NCI-H510A treated with DMSO at 0.1 percent for 48 hours (cell line): ENCODE measurements at places on chromosomes 2 and 18.

DNA sequence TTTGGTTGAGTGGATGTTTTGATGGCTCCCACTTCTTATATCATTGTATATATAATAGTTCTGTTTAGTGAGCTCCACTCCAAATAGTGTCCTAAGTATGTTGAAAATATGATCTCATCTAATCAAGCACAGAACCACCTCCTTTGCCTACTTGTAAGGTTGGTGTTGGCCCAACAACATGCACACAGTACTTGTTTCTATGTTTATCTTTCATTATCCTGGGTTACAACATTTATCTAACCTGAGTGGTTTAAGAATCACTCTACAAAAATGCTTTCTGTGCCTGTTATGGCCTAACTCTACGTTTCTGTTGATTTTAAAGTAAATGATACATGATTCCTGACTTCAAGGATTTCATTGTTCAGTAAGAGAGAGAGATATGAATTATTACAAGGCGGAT lies 281.9 kb downstream of the FIGN start:
- DNase-seq, result no peak

GRCh38 chr2:120401275-120402066 lies 55.5 kb downstream of the INHBB start:
- DNase-seq, result no peak

DNA sequence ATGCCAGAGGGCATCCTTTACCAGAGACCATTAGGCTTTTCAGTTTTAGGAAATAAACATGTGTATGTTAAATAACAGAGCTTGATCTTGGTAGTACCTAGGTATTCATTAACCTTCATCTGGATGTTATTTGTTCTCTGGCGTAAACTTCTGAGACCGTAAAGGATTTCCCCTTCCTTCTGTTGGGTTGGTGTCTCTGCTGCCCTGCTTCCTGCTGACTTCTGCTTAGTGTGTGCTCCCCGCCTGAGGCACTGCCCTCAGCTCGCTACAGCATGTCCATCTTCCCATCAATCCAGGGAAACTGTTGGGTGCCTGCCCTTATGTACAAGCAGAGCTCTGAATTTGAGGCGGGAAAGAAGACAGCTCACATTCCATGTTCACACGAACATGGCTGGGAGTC lies 177.9 kb downstream of the TPGS2 start:
- no peak for DNase-seq

- peak; percentile 97 for DNase-seq
Observed at GRCh38 chr2:218406209-218406948, 6.7 kb downstream of the CTDSP1 start.

DNA sequence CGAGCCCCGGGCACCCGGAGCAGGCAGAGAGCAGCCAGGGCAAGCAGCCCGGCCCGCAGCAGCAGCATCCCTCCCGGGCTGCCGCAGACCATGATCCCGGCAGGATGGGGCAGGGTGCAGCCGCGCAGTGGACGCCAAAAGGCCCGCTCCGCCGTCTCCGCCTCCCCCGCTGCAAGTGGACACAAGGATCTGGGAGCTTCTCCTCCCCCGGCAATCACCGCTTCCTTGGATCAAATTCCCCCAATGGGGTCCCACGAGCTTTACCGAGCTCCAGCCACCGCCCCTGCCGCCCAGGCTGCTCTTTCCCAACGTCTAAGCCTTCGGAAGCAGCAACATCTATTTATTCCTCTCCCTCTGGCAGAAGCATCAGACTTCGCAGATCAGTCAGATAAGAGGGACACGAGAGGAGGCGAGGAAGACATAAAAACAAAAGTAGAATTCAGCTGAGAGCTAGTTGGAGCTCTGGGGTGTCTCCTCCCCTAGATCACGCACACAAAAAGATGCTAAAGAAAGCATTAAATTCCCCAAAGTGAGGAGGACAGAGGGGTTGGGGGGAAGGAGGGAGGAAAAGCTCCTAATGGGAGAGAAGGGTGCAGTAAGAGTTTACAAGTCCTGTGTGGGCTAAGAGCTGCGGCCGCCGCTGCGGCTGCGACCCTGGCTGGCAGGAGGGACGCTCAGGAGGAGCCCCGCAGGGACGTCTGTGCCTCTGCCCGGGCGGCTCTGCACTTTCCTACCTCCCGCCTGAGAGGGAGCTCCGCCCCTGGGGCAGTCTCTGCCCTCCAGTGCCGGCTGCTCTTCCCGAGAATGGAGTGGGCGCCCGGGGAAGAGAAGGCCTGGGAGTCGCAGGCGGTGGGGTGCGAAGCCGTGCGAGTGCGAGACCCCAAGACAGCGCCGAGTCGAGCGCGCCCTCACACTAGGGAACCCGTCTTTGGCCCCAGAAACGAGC lies at the start of gene FRZB:
FRZB (minus strand) TSS at position 177 of the 946 bp plus-strand sequence; CDS start at position 92, 85 bp downstream.
- peak; percentile 89 for DNase-seq

DNA sequence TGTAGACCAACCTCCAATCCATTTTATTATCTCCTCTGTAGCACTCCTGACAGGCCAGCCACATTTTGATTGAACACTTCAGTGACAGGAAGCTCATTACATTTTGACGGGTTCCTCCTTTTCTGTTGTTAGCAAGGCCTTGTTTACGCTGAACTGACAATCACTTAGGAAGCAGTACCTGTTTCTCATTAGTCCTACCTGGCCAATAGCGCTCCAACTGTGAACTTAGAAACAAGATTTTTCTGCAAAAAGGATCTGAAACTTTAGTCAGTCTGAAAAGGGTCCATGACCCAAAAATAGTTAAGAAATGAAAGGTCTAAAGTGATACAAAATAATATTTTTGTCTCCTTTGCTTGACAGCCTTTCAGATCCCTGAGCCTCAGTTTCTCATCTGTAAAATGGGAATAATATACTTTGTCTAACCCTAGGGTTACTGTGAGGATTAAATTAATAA lies 119.6 kb upstream of the MSTN start:
- DNase-seq, result no peak

DNA sequence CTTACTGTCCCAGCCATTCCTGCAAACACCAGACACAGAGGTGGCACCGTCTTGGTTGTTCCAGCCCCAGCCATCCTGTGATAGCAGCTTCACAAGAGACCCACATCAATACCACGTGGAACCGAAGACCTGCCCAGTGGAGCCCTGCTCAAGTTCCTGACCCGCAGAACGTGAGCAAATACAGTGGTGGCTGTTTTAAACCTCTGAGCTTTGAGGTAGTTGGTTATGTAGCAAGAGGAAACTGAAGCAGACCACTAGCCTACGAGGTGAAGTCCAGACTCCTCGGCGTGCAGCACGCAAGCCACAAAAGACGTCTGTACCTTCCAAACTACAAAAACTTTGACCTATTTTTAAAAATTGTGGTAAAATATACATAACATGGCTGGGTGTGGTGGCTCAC lies 96.1 kb upstream of the ODC1 start:
- no peak for DNase-seq

GRCh38 chr2:201414099-201415023 lies 36.9 kb downstream of the TRAK2 start:
- DNase-seq, result no peak

DNA sequence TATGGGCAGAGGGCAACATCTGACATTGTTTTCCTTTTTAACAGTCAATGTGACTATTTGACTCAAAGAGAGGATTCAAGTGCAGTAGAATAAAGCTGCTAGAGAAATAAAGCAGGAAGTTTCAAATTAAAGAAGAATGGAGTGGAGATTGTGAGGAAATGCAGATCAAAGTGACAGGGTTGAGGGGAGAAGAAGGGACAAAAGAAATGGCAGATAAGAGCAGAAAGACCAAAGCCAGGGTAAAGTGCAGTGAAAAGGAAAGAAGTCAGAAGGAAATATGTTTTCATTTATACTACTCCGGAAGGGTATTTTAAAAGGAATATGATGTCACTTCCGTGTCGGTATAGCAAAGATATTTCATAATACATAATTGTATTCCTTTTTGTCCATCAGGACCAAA lies 297.5 kb upstream of the CRIM1 start:
- DNase-seq, result no peak

- no peak for DNase-seq
Observed at GRCh38 chr2:22002066-22002465, 878.3 kb downstream of the TDRD15 start.

DNA sequence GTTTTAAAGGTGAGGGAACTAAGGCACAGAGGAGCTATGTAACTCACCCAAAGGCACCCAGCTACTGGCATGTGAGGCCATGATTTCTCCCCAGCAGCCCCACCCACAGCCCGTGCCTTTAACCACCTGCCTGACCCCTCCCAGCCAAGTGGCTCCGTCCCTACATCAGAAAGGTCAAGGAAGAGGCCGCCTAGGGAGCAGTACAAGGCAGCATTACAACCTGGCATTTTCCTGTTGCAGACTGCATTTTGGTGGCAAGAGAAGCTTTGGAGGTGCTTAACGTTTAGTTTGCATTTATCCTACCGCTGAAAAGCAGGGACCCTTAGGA lies 17.5 kb downstream of the STEAP3 start:
- no peak for DNase-seq

DNA sequence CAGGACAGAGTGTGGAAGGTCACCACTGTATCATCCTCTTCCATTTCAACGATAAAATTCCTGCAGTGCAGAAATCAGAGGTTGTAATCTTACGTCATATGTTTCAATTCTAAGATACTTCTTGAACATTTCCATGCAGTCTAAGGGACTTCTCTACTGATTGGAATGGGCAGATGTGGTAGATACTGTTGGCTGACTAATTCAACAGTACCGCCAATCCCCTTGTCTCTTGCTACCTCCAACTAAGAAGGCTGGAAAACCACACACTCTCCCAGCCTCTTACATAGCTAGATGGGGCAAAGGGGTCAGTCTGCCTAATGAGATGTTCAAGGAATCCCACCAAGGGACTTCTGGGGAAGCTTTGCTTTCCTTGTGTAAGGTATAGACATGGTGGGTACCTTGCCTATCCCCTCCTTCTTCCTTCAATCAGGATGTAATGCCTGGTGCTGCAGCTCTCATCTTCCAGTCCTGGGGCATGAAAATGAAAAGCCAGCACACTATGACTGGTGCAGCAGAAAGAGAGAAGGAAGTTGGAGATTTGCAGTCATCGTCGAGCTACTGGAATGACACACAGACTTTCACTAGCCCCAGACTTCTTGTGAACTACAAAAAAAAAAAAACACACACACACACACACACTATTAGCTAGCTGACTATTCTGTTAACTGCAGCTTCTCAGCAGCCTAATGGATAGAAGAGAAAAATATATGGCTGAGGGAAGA lies 84.1 kb downstream of the ALPK2 start:
- no peak for DNase-seq

DNA sequence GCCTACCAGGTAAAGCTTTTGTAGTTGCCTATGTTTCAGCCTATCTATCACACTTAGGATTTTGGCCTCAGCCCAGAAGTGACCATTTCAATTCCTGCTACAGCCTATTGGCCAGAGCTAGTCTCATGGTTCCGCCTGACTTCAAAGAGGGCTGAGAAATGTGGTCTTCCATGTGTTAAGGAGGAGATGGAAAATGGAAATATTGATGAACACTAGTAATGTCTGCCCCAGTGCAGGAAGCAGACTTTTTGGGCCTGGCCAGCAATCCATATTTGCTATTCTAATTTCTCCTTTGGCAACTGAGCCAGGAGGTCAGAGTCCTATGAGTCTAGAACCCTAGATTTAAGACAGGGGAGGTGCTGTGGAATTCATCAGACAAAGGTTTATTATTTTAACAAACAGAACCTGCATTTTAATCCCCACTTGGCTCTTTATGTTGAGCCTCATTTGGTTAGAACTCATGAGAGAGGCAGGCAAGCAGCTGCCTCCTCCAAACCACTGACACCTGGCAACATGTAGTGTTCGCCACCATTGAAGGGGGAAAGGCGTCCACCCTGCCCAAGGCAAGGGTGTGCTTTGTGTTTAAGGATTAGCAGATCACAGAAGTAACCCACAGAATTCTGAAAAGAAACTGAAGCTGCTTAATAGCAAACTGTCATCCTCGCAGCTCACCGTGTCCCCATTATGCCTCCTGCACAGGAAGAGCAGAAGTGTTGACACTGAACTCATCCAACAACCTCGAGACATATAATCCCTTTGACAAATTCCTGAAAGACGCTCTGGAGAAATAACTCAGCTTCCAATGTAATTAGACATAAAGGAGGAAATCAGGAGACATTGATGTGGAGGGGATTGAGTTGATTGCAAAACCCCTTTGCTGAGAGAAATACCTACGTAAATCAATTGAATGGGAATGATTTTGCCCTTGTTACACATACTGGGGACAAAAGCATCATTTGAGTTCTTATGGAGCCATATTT lies 47.7 kb upstream of the SCG2 start:
- DNase-seq, result peak; percentile 12

DNA sequence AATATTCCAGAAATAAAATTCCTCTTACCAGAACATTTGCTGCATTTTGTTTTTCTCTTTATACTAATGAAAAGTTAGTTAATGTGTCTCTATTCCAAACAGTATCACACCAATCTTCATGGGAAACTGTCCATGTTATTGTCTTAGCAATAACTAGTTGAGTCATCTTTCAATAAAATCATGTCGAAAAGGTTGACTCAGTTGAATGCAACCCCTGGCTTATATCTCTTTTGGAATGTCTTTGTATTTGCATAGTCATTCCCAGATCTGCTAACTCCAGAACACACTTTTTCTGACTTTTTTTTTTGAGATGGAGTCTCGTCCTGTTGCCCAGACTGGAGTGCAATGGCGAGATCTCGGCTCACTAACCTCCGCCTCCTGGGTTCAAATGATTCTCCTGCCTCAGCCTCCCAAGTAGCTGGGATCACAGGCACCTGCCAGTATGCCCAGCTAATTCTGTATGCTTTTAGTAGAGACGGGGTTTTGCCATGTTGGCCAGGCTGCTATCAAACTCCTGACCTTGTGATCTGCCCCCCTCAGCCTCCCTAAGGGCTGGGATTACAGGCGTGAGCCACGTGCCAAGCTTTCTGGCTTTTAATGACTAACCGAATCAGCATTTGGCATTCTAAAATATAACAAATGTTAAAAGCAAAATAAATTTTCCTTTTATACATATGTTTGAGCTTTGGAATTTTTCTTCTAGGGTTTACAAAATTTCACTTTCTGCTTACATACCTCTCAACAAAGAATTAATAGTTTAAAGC lies 133.2 kb upstream of the GULP1 start:
- DNase-seq, result no peak

GRCh38 chr2:32425719-32426141 lies 68.9 kb downstream of the BIRC6 start:
- no peak for DNase-seq

GRCh38 chr18:69022426-69022825 lies 224.5 kb downstream of the CCDC102B start:
- no peak for DNase-seq

DNA sequence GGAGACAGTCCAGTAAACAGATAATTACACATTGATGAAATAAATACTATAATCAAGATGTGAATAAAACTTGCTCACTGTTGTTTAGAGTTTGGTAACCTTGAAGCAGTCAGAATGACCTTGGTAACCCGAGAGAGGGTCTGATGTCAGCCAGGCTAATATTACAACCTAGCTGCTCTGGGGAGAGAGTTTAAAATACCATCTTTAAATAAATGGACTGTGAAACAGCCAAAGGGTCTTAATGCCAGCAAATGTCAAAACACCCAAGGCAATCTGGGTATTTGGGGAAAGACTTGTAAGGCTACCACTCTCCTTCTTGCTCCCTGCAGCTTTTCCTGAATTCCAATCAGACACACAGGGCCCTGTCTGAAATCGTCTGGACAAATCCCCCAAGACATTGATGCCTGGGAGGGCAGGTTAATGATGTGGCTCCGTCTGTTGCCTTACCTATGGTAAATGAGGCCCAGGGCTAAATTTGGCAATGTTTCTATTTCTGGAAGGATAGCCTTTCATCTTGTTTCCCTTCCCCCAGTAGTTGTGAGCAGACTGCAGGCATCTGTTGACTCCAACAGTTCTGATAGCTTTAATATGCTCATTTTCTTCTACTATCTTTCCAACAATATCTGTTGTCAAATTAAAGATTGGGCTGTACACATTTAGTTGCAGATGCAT lies 43.0 kb upstream of the ITGB6 start:
- no peak for DNase-seq

GRCh38 chr2:169716938-169717690 lies 16.5 kb upstream of the KLHL23 start:
- peak; percentile 82 for DNase-seq
